ENCODE measurements at places on chromosomes 5 and 9. TPM values are rescaled to one million over a fixed set of nuclear protein-coding genes. Genes with fewer than 3 reads are reported as not detected.

OR1N2 gene
- not detected for total RNA-seq

ZNF366 gene
- total RNA-seq: 11.8 TPM

ESM1 gene
- 2.0 TPM for total RNA-seq

PCDHGA3 gene
- 0.89 TPM for total RNA-seq

OTP gene
- not detected for total RNA-seq

WDR31 gene
- total RNA-seq: 3.2 TPM

ANKRD34B gene
- total RNA-seq: not detected

PDCD1LG2 gene
- 1.0 TPM for total RNA-seq

- no peaks in the 10 kb centered on the region for H3K36me3 ChIP-seq
- peaks cover 28% of the 10 kb centered on the region for H3K4me1 ChIP-seq
- no peak overlapping the region for H3K27ac ChIP-seq
- DNase-seq: no peak
- H3K27me3 ChIP-seq: no peaks in the 10 kb centered on the region
- H3K4me3 ChIP-seq: no peak overlapping the region
Observed at GRCh38 chr9:27537027-27537435, 7.4 kb upstream of the MOB3B start.

DNA sequence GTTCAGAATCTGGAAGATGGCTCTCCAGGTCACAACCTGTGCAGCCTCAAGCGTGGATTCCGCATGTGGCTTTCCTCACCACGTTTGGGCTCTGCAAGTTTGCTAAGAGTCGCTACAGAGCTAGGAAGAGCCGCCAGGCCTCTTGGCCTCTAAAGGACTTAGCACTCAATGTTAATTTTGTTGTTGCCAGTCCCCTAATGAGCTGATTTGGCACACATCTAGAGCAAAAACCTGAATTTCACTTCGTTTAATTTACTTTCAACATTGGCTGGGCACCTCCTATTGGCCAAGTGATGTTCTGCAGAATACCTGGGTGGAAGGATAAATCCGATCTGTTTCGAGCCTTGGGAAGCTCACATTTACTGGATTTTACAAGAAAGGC lies 65.8 kb upstream of the UNC5A start:
- no peak overlapping the region for H3K27ac ChIP-seq
- H3K36me3 ChIP-seq: no peaks in the 10 kb centered on the region
- no peak overlapping the region for H3K4me3 ChIP-seq

GRCh38 chr9:97359147-97359546 lies 51.7 kb downstream of the CCDC180 start:
- no peak overlapping the region for H3K27ac ChIP-seq
- DNase-seq: no peak
- H3K4me3 ChIP-seq: no peak overlapping the region
- no peaks in the 10 kb centered on the region for H3K36me3 ChIP-seq
- no peaks in the 10 kb centered on the region for H3K4me1 ChIP-seq

DNA sequence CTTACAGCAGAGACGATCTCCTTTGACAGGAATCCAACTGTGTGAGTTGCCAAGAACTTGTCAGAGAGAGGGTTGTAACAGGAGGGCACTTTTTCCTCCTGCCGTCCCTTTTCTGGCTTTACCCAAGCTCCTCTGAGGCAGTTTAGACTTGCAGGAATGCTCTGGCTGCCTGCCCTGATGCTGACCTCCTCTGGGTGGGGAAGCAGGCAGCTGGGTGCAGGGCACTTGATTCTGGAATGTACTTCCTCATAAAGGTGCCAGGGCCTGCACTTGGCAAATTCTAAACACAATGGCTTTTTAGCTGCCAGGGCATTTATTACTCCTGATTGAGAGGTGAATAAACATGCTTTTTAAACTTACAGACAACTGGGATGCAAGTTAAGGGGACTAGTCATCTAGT lies 190.4 kb downstream of the EPB41L4A start:
- DNase-seq: no peak
- H3K27me3 ChIP-seq: no peaks in the 10 kb centered on the region
- H3K4me1 ChIP-seq: peaks cover 7% of the 10 kb centered on the region
- no peak overlapping the region for H3K27ac ChIP-seq
- no peaks in the 10 kb centered on the region for H3K36me3 ChIP-seq

DNA sequence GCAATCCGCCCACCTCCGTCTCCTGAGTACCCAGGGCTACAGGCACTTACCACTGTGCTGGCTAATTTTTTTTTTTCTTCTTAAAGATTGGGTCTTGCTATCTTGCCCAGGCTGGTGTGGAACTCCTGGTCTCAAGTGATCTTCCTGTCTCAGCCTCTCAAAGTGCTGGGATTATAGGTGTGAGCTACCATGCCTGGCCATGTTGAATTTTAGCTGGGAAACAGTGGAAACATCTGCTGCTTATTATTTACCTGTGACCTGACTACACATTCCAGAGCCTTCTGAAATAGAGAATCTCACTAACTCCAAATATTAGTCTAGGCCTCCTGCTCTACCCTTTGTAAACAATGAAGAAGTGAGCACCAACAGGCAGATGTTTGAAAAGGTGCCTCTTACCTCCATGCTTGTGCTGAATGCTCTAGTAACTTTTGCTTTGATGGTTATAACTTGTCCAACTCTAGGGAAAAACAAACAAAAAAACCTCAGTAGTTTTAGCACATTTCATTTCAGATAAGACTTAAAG lies 22.5 kb downstream of the ACOT12 start:
- no peaks in the 10 kb centered on the region for H3K4me1 ChIP-seq
- no peaks in the 10 kb centered on the region for H3K36me3 ChIP-seq
- DNase-seq: no peak
- H3K4me3 ChIP-seq: no peak overlapping the region

GRCh38 chr5:154071799-154072413 lies 33.1 kb downstream of the MFAP3 start:
- DNase-seq: no peak
- H3K27me3 ChIP-seq: no peaks in the 10 kb centered on the region
- no peak overlapping the region for H3K27ac ChIP-seq
- no peaks in the 10 kb centered on the region for H3K36me3 ChIP-seq
- H3K4me1 ChIP-seq: peaks cover 9% of the 10 kb centered on the region
- H3K4me3 ChIP-seq: no peak overlapping the region

DNA sequence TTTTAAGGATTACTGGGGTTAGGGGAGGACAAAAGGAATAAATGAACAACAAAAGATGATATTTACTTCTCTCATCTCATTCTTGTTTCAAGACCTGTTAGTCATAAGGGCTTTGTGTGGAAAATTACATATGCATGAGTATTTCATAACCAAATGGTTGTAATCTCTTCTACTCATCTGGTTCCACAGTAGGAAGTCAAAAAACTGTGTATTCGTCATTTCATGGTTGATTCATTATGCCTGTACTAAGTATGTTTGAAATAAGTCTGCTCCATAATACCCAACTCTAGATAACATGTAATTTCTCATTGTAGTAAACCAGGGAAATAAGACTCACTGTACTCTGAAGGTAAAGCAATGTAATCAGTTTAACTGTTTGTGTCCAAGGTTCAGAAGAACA lies 212.9 kb downstream of the ARRDC3 start:
- no peaks in the 10 kb centered on the region for H3K36me3 ChIP-seq
- H3K4me1 ChIP-seq: peaks cover 4% of the 10 kb centered on the region
- H3K27me3 ChIP-seq: no peaks in the 10 kb centered on the region
- H3K4me3 ChIP-seq: no peak overlapping the region
- H3K27ac ChIP-seq: no peak overlapping the region

- H3K27ac ChIP-seq: no peak overlapping the region
- no peaks in the 10 kb centered on the region for H3K36me3 ChIP-seq
- no peaks in the 10 kb centered on the region for H3K4me1 ChIP-seq
- H3K4me3 ChIP-seq: no peak overlapping the region
- H3K27me3 ChIP-seq: no peaks in the 10 kb centered on the region
- no peak for DNase-seq
Observed at GRCh38 chr5:59842999-59843398, 50.5 kb downstream of the PDE4D start.

- H3K27me3 ChIP-seq: no peaks in the 10 kb centered on the region
- no peaks in the 10 kb centered on the region for H3K4me1 ChIP-seq
- H3K27ac ChIP-seq: no peak overlapping the region
- H3K4me3 ChIP-seq: no peak overlapping the region
- no peak for DNase-seq
- H3K36me3 ChIP-seq: peaks cover 87% of the 10 kb centered on the region
Observed at GRCh38 chr9:125360601-125361000, 99.0 kb downstream of the GAPVD1 start.

DNA sequence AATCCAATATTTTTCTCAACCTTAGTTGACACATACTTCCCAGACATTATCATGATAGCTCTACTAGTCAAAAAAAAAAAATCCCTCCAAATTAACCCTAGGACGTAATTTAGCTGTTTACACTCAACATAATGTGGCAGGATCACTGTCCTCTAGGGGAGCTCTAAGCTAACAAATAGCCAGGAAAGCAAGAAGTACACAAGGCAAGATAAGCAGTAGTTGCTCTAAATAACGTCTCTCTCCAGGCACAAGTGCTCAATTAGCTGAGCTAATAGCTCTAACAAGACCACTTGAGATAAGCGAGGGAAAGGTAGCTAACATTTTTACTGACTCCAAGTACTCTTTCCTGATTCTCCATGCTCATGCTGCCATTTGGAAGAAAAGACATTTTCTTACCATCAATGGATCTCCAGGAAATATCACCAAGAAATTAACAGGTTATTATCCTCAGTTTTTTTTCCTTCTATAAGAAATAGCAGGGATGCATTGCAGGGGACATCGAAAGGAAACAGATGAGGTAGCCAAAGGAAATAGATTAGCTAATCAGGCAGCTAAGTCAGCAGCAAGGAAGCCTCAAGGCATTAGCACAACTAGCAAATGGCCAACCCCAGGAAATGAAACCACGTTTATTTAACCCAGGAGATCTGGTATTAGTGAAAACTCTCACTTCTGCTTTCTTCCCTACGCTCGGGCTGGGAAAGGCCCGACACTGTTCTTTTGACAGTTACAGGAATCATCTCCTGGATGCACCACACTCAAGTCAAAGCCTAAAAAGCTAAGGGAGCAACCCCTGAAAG lies 614.1 kb downstream of the PTPRD start:
- H3K4me1 ChIP-seq: no peaks in the 10 kb centered on the region
- H3K27me3 ChIP-seq: no peaks in the 10 kb centered on the region
- no peaks in the 10 kb centered on the region for H3K36me3 ChIP-seq
- H3K27ac ChIP-seq: no peak overlapping the region
- no peak for DNase-seq

- no peak overlapping the region for H3K4me3 ChIP-seq
- H3K4me1 ChIP-seq: no peaks in the 10 kb centered on the region
- DNase-seq: no peak
- H3K36me3 ChIP-seq: no peaks in the 10 kb centered on the region
Observed at GRCh38 chr9:101648493-101648892, 53.7 kb upstream of the PPP3R2 start.

DNA sequence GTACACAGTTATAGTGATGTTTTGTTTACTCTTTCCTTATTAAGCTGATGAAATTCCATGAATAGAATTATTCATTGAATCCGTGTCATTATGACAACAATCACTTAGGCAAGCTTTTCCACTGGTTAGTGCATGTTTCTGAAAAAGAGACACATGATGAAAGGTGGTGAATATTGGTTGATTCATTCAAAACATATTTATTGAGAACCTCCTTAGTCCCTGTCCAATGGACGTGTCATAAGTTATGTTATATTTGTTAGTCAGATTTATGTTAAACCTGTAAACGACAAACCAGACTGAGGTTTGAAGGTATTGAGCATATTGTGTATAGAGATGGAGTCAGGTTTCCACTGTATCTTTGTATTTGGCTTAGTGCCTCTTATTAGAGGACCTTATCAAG lies 1888.9 kb upstream of the CDH6 start:
- H3K36me3 ChIP-seq: no peaks in the 10 kb centered on the region
- no peak overlapping the region for H3K4me3 ChIP-seq
- no peak for DNase-seq
- no peaks in the 10 kb centered on the region for H3K27me3 ChIP-seq
- H3K4me1 ChIP-seq: no peaks in the 10 kb centered on the region
- no peak overlapping the region for H3K27ac ChIP-seq

DNA sequence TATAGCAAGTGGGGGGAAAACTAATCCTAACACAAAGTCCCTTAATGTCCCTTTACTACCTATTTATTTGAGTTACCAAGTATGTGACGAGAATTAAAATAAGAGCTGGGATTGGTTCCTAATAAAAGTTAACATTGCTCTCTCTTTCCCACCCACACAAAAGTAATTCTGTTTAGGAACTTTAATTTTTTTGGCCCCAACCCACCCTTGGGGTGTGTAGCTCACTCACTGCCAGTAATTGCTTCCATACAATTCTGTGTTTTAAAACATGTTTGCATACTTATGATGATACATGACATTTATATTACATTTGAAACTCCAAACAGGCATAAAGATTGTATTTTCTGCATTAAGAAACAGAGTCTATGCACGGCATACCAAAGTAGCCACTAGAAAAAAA lies 106.5 kb downstream of the BNC2 start:
- no peak for DNase-seq
- H3K4me3 ChIP-seq: no peak overlapping the region
- H3K27me3 ChIP-seq: no peaks in the 10 kb centered on the region
- H3K4me1 ChIP-seq: no peaks in the 10 kb centered on the region
- no peak overlapping the region for H3K27ac ChIP-seq
- no peaks in the 10 kb centered on the region for H3K36me3 ChIP-seq

DNA sequence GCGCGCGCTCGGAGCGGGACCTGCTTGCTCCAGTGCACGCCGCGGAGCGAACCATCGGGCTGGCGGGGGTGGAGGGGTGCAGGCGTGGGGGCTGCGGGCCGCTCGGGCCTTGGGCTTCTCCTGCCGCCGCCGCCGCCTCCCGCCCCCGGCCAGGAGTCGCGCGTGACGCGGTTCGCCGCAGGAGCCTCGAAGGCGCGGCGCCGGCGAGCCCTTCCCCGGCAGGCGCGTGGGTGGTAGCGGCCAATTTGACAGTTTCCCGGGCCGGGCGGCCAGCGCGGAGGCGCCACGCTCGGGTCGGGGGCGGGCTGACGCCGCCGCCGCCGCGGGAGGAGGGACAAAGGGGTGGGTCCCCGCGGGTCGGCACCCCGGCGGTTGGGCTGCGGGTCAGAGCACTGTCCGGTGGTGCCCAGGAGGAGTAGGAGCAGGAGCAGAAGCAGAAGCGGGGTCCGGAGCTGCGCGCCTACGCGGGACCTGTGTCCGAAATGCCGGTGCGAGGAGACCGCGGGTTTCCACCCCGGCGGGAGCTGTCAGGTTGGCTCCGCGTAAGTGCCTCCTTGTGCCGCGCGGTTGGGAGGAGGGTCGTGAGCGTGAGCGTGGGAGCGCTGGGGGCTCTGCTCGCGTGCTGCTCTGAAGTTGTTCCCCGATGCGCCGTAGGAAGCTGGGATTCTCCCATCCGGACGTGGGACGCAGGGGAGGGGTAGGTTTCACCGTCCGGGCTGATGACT lies at the start of gene TJP2:
TJP2 (plus strand) TSS at position 387 of the 725 bp plus-strand sequence; CDS start at position 483, 96 bp downstream.
- peak; percentile 61 for DNase-seq
- H3K36me3 ChIP-seq: no peaks in the 10 kb centered on the region
- H3K4me3 ChIP-seq: peak within 1 kb of the TSS; percentile 56
- peaks cover 63% of the 10 kb centered on the region for H3K4me1 ChIP-seq
- no peaks in the 10 kb centered on the region for H3K27me3 ChIP-seq

GRCh38 chr9:37283730-37284325 lies 138.7 kb upstream of the GRHPR start:
- no peaks in the 10 kb centered on the region for H3K4me1 ChIP-seq
- H3K27ac ChIP-seq: no peak overlapping the region
- no peaks in the 10 kb centered on the region for H3K36me3 ChIP-seq
- H3K27me3 ChIP-seq: no peaks in the 10 kb centered on the region
- DNase-seq: no peak
- no peak overlapping the region for H3K4me3 ChIP-seq

- H3K4me1 ChIP-seq: no peaks in the 10 kb centered on the region
- H3K36me3 ChIP-seq: no peaks in the 10 kb centered on the region
- no peak overlapping the region for H3K4me3 ChIP-seq
- H3K27ac ChIP-seq: no peak overlapping the region
- H3K27me3 ChIP-seq: no peaks in the 10 kb centered on the region
Observed at GRCh38 chr9:119375892-119376291, 6.7 kb upstream of the BRINP1 start.

GRCh38 chr5:59020611-59021285 lies 437.9 kb downstream of the RAB3C start:
- no peaks in the 10 kb centered on the region for H3K27me3 ChIP-seq
- no peak overlapping the region for H3K4me3 ChIP-seq
- no peaks in the 10 kb centered on the region for H3K36me3 ChIP-seq
- no peaks in the 10 kb centered on the region for H3K4me1 ChIP-seq
- no peak for DNase-seq
- no peak overlapping the region for H3K27ac ChIP-seq
